Bronchus fibroblast of lung (primary cell): ENCODE measurements at places on chromosomes 3 and 15. TPM values are rescaled to one million over a fixed set of nuclear protein-coding genes. Genes with fewer than 3 reads are reported as not detected.

SH2D7 gene
- total RNA-seq = not detected in 2 replicates

ISLR gene
- total RNA-seq = 10.1 and 16.1 TPM in 2 replicates

DYNLT2B gene
- 19.5 and 20.3 TPM in 2 replicates for total RNA-seq

ATP11B gene
- 21.7 and 26.2 TPM in 2 replicates for total RNA-seq
